Bronchial epithelial cell (primary cell): ENCODE measurements at places on chromosomes 12 and 14. TPM values are rescaled to one million over a fixed set of nuclear protein-coding genes. Genes with fewer than 3 reads are reported as not detected.

EEF1AKMT3 gene
- total RNA-seq: 4.5 and 7.1 TPM in 2 replicates

TGM1 gene
- 88.7 and 382 TPM in 2 replicates for total RNA-seq

CIROP gene
- not detected in 2 replicates for total RNA-seq

OR4K14 gene
- not detected in 2 replicates for total RNA-seq

ACSS3 gene
- total RNA-seq: 0.26 and 1.1 TPM in 2 replicates
